K562 (cell line): ENCODE measurements at places on chromosomes 7 and 10. TPM values are rescaled to one million over a fixed set of nuclear protein-coding genes. Genes with fewer than 3 reads are reported as not detected.

DNA sequence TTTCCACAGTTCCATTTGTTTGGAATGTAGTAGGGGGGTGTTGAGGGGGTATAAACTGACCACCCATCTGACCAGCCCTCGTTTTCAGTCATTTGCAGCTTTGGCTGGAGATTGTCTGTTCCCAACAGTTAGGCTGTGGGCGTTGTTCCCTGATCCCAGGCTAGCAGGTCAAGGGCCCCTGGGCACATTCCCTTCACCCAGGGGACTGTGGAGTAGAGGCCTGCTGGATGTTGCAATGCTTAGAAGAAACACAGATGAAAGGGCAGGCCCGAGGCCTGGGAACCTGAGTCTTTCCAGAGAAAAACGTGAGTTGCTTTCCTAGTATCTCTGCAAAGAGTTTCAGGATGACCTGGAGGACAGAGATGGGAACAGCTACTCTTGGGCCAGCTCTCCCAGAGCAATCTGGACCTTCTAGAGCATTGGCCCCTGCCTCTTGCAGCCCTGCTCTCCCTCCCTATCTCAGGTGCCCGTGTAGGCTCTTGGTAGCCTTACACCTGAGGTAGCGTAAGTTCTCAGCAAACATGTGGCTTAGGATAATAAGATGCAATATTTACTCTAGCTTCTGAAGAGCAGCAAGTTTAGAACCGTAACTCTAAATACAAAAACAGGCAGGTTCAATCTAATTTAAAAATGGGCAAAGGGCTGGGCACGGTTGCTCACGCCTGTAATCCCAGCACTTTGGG is 99.4 kb upstream of the EFCAB10 start:
- no peaks in the 10 kb centered on the region for H3K36me3 ChIP-seq
- H3K27ac ChIP-seq = no peak overlapping the region
- no peak for DNase-seq
- peaks cover 14% of the 10 kb centered on the region for H3K4me1 ChIP-seq
- peaks cover 33% of the 10 kb centered on the region for H3K27me3 ChIP-seq

- no peak for DNase-seq
- no peaks in the 10 kb centered on the region; the same call in 2 of the 3 replicates for H3K4me1 ChIP-seq
- H3K27me3 ChIP-seq = peaks cover 39% of the 10 kb centered on the region
- H3K36me3 ChIP-seq = no peaks in the 10 kb centered on the region
These were observed 98.2 kb upstream of the PCBD1 start for GRCh38 chr10:70986623-70986950.

DNA sequence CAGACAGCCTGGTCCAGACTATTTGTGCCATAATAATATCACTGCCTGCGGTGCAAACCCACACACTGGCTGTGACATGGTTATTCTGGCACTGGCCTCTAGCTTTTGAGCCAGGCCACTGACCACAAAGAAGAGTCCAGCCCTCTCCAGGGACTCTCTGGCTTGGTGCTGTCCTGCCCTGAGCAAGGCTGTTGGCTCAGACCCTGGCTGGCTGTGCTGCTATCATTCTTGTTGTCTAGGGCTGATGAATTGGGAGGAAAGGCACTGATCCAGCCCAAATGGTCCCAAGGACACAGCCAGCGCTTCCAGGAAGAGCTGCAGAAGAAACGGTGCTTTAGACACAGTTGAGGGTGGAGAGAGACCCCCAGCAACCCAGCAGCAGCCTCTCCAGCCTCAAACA is 80.8 kb downstream of the TMEM130 start:
- H3K27ac ChIP-seq = no peak overlapping the region
- H3K4me1 ChIP-seq = no peaks in the 10 kb centered on the region
- DNase-seq = no peak
- H3K27me3 ChIP-seq = peaks cover 44% of the 10 kb centered on the region
- H3K36me3 ChIP-seq = no peaks in the 10 kb centered on the region
- no peak overlapping the region for H3K4me3 ChIP-seq

DNA sequence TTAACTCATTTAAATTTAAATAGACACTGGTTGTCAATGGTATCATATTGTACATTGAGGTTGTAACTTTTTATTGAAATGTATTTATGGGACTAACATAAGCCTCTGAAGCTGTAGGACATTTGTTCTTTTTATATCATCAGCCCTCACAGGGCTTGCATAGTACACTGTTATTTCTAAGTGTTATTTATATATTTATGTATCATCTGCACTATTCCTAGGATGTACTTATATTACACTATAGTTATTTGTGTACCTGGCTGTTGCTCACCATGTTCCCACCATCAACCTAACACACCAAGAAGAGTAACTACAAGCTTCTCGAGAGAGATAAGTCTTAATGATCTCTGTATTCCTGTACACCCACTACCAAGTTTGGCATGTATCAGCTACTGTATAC is 224.7 kb downstream of the PPP1R3A start:
- H3K36me3 ChIP-seq = no peaks in the 10 kb centered on the region
- H3K27ac ChIP-seq = no peak overlapping the region
- no peak for DNase-seq
- no peaks in the 10 kb centered on the region for H3K27me3 ChIP-seq

DNA sequence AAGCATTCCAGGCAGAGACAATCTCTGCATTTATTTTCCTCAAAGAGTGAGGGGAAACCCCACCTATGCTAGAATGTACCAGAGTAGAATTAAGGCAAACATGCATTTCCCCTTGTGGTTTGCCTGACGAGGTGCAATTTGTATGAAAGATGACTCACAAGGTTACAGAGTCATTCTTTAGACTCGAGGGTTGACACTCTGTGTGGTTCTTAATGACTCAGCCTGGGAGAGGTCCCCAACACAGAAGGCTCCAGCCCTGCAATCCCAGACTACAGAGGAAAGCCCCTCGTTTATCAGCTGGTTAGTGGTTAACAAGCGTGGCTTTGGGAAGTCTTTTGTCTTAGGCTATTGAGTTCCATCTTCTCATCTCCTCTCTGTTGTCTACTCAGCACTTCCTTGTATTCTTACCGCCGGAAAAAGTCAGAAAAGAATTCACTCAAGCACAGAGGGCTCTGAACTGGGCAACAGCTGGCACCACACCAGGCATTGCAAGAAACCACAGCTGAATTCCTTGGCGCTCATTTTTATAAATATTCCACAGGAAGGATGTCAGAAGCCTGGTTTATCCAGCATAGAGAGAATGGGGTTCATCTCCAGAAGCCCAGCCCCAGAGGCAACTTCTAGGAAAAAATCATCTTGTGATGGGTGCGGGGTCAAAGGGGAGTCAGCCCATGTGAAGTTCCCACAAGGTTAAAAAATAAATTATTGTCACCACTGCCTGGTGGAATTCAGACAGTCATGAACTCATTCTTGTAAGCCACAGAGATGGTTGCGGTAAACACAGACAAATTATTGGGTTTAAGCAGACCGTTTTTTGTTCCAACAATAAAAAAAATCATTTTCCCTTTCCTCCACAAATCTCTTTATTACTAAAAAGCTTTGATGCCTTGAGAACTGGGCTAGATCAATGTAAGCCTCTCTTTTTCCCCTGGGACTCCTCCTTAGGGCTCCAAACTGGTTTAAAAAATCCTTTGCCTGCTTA is 24.5 kb upstream of the SVIL start:
- no peak overlapping the region for H3K27ac ChIP-seq
- no peak for DNase-seq
- H3K36me3 ChIP-seq = no peaks in the 10 kb centered on the region
- H3K4me3 ChIP-seq = no peak overlapping the region
- H3K4me1 ChIP-seq = no peaks in the 10 kb centered on the region
- H3K27me3 ChIP-seq = no peaks in the 10 kb centered on the region

DNA sequence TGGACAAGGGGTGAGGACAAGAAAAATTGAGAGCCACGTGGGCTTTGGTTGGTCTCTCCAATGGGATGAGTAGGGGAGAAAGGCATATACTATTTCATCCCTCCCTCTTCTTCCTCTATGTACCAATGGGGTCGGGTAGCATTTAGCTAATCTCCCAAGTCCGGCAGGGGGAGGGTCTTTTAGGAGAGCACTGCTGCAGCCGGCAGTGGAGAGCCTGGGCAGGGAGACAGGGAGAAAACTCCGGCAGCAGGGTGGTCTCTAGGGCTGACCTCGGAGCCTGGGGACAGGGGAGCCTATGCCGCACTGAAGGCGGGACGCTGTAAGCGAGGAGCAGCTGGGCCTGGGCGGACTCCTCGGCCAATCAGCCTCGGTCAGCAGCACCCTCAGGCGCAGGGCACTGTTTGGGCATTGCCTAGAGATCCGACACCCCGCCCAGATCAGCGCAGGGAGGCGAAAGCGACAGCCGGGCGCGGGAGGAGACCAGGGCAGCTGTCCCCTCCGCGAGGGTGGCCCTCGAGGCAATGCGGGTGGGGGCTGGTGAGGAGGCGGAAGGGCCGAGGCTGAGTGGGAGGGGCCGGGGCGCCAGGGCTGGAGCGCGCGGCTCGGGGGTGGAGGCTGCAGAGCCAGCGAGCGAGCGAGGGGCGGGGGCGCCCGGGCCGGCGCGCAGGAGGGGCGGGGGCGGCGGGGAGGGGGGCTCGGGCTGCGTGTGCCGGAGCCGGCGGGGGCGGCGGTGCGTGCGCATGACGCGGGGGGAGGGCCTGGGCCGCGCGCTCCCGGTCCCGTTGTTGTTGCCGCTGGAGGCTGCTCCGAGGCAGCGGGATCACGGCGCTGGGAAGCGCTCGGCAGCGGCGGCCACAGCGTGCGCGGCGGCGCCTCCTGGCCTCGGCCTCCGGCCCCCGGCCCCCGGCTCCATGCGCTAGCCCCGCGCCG is at the start of gene AGAP3:
Gene AGAP3 (plus strand): TSS at position 785 of the 930 bp plus-strand sequence. CDS start 267 bp downstream, outside the sequence.
- peaks cover 79% of the 10 kb centered on the region for H3K4me1 ChIP-seq
- H3K4me3 ChIP-seq = peak within 1 kb of the TSS; percentile 67
- peak; percentile 97 for DNase-seq
- H3K27me3 ChIP-seq = no peaks in the 10 kb centered on the region
- peak within 1 kb of the TSS; percentile 85 for H3K27ac ChIP-seq

DNA sequence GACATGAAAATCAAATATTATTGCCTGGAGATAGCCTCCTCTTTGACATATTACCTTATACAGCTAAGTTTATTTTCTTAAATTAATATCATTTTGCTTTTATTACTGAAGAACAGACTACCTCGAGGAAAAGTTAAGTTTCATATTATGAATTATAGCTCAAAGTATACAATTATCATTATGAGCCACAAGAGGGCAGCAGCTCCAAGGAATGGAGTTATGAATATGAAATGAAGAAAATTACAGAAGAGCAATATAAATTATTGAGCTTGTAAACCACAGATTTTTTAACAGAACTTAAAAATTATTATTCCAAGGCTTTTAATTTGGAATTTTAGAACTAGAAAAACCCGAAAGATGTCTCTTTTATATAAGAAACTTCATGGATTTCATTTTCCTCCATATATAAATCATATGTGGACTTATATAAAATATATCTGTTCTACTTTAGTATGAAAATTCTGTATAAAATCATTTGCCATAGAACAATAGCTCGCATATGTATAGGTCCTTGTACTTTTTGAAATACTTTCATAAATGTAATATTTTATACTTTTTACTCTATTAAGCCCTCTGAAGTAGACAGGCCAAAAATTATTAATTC is 40.1 kb downstream of the IQUB start:
- peak; percentile 55 for DNase-seq
- no peaks in the 10 kb centered on the region; the same call in 1 of the 2 replicates for H3K4me1 ChIP-seq
- H3K27ac ChIP-seq = no peak overlapping the region
- no peaks in the 10 kb centered on the region for H3K27me3 ChIP-seq

- DNase-seq = no peak
- H3K27ac ChIP-seq = no peak overlapping the region
- H3K4me3 ChIP-seq = no peak overlapping the region
- H3K36me3 ChIP-seq = no peaks in the 10 kb centered on the region
These were observed 56.9 kb upstream of the TNS3 start for GRCh38 chr7:47638679-47639315.

GRCh38 chr10:47107007-47107747 is 192.8 kb upstream of the GDF10 start:
- no peaks in the 10 kb centered on the region for H3K36me3 ChIP-seq
- no peak overlapping the region for H3K27ac ChIP-seq
- H3K4me1 ChIP-seq = no peaks in the 10 kb centered on the region
- no peak for DNase-seq
- H3K27me3 ChIP-seq = peaks cover 23% of the 10 kb centered on the region

Gene PITX3
- total RNA-seq = 0.56 and 0.98 TPM in 2 replicates
